ENCODE measurements at places on chromosomes 6 and 20.

GRCh38 chr6:25124216-25124715 is 154.9 kb upstream of the CARMIL1 start:
- H3K36me3 ChIP-seq = peaks cover 36% of the 10 kb centered on the region
- no peaks in the 10 kb centered on the region for H3K27me3 ChIP-seq
- DNase-seq = no peak
- no peak overlapping the region for H3K4me3 ChIP-seq
- no peak overlapping the region for H3K27ac ChIP-seq

GRCh38 chr6:52545406-52546119 is 31.3 kb downstream of the TRAM2 start:
- no peaks in the 10 kb centered on the region for H3K36me3 ChIP-seq
- H3K4me1 ChIP-seq = peaks cover 8% of the 10 kb centered on the region
- H3K4me3 ChIP-seq = no peak overlapping the region
- no peak overlapping the region for H3K27ac ChIP-seq
- no peak for DNase-seq
- no peaks in the 10 kb centered on the region for H3K27me3 ChIP-seq

- no peaks in the 10 kb centered on the region for H3K4me1 ChIP-seq
- no peak for DNase-seq
- peak overlapping the region; percentile 25 for H3K27ac ChIP-seq
These were observed 53.8 kb downstream of the NCOA6 start for GRCh38 chr20:34771680-34772081.

- H3K4me3 ChIP-seq = no peak overlapping the region
- no peaks in the 10 kb centered on the region for H3K36me3 ChIP-seq
- no peak overlapping the region for H3K27ac ChIP-seq
- no peaks in the 10 kb centered on the region for H3K27me3 ChIP-seq
These were observed 145.4 kb downstream of the PRKN start for GRCh38 chr6:162581988-162582780.

DNA sequence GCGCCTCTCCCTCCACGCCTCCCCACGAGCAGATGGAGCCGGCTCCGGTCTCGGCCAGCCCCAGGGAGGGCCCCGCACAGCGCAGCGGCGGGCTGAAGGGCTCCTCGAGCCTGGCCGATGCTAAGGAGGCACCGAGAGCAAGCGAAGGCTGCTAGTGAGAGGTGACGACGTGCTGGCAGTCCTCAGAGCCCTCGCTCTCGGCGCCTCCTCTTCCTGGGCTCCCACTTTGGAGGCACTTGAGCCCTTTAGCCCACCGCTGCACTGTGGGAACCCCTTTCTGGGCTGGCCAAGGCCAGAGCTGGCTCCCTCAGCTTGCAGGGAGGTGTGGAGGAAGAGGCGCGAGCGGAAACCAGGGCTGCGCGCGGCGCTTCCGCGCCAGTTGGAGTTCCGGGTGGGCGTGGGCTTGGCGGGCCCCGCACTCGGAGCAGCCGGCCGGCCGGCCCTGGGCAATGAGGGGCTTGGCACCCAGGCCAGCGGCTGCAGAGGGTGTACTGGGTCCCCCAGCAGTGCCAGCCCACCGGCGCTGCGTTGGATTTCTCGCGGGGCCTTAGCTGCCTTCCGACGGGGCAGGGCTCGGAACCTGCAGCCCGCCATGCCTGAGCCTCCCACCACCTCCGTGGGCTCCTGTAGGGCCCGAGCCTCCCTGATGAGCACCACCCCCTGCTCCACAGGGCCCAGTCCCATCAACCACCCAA is 2.5 kb upstream of the TMEM14C start:
- peak overlapping the region; percentile 57 for H3K27ac ChIP-seq
- peaks cover 39% of the 10 kb centered on the region for H3K4me1 ChIP-seq
- H3K4me3 ChIP-seq = peak overlapping the region; percentile 96
- DNase-seq = peak; percentile 60

- H3K4me3 ChIP-seq = no peak overlapping the region
- no peaks in the 10 kb centered on the region for H3K4me1 ChIP-seq
- no peaks in the 10 kb centered on the region for H3K36me3 ChIP-seq
- no peaks in the 10 kb centered on the region for H3K27me3 ChIP-seq
These were observed 114.3 kb downstream of the GJA1 start for GRCh38 chr6:121549736-121550135.

- H3K4me3 ChIP-seq = peak overlapping the region; percentile 90
- DNase-seq = peak; percentile 33
- H3K27ac ChIP-seq = no peak overlapping the region
These were observed 731 bp downstream of the TUBB2B start for GRCh38 chr6:3226481-3227362.

GRCh38 chr6:118869350-118869749 is 24.6 kb upstream of the ASF1A start:
- no peak for DNase-seq
- H3K27me3 ChIP-seq = no peaks in the 10 kb centered on the region
- H3K27ac ChIP-seq = no peak overlapping the region
- peaks cover 34% of the 10 kb centered on the region for H3K4me1 ChIP-seq
- no peak overlapping the region for H3K4me3 ChIP-seq

DNA sequence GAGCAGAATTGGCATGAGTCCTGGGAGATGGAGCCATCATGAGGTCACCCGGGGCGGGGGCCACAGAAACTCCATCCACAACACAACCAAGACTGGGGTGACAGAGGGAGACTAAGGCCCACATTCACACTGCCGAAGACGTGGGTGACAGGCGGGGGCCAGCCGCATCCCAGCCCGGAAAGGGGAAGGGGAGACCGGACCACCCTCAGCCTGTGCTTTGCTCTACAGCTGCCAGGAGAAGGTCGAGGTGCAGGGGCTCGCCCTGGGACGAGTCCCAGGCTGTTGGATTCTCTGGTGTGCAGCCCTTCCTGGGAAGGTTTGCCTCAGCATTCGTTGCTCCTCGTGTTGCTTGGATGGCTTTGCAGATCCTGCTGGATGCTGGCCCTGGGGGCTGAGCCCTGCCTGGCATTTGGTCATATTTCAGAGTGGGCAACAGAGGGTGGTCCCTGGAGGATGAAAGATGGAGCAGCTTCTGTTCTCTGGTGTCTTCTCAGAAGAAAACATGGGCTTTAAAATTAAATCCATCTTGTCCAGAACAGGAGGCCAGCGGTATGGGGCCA is 328.9 kb downstream of the TAF4 start:
- no peak overlapping the region for H3K4me3 ChIP-seq
- peak overlapping the region; percentile 26 for H3K27ac ChIP-seq
- H3K27me3 ChIP-seq = no peaks in the 10 kb centered on the region
- H3K36me3 ChIP-seq = no peaks in the 10 kb centered on the region

DNA sequence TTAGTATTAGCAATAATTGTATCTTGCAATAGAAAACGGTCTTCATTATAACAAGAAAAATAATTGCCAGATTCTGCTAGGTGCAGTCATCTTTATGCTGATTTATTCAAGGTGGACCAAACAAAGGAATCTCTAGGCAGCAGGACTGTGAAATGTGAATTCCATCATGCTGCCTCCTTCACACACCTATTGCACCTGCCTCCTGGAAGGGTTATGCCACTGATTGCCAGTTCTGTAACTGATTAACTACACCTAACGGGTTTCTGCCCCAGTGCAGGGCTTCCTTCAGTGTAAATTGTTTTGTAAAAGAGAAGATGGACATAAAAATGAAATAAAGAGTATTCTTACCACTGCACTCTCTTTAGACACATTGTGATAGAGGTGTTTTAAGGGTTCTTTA is 96.1 kb downstream of the FOXO3 start:
- no peak overlapping the region for H3K4me3 ChIP-seq
- DNase-seq = no peak
- H3K27me3 ChIP-seq = no peaks in the 10 kb centered on the region
- peaks cover 16% of the 10 kb centered on the region for H3K4me1 ChIP-seq

DNA sequence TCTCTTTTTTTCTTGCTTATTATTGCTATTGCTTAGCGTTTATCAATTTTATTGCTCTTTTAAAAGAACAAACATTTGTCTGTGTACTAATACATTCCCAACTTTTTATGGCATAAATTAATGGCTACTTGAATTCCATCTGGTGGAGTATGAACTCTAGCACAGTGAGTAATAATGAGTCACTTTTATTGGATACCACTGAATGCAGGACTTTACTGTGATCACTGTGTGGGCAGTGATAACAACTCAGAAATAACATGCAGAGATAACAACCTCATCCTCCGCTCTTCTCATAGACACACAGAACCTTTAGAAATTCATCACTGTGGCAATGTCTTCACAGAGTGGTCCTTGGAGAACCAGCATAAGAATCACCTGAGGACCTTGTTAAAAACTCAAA is 174.9 kb upstream of the PRND start:
- DNase-seq = no peak
- H3K4me3 ChIP-seq = no peak overlapping the region
- H3K27ac ChIP-seq = no peak overlapping the region
- no peaks in the 10 kb centered on the region for H3K4me1 ChIP-seq
- H3K27me3 ChIP-seq = peaks cover 51% of the 10 kb centered on the region

DNA sequence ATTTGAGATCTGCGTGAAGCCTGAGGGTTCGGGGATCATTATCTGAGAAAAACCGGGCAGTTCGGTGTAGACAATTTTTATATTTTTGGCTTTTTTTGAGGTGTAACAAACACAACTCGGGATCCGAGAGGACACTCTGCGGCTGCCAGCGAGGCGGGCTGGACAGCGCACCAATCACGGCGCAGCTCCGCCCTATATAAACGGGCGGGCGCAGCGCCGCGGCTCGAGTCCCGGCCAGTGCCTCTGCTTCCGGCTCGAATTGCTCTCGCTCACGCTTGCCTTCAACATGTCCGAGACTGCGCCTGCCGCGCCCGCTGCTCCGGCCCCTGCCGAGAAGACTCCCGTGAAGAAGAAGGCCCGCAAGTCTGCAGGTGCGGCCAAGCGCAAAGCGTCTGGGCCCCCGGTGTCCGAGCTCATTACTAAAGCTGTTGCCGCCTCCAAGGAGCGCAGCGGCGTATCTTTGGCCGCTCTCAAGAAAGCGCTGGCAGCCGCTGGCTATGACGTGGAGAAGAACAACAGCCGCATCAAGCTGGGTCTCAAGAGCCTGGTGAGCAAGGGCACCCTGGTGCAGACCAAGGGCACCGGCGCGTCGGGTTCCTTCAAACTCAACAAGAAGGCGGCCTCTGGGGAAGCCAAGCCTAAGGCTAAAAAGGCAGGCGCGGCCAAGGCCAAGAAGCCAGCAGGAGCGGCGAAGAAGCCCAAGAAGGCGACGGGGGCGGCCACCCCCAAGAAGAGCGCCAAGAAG is 69.0 kb downstream of the HFE start:
- peak; percentile 88 for DNase-seq
- peak overlapping the region; percentile 96 for H3K4me3 ChIP-seq
- H3K4me1 ChIP-seq = peaks cover 25% of the 10 kb centered on the region
- H3K27me3 ChIP-seq = no peaks in the 10 kb centered on the region
- peak overlapping the region; percentile 95 for H3K27ac ChIP-seq
- no peaks in the 10 kb centered on the region for H3K36me3 ChIP-seq

DNA sequence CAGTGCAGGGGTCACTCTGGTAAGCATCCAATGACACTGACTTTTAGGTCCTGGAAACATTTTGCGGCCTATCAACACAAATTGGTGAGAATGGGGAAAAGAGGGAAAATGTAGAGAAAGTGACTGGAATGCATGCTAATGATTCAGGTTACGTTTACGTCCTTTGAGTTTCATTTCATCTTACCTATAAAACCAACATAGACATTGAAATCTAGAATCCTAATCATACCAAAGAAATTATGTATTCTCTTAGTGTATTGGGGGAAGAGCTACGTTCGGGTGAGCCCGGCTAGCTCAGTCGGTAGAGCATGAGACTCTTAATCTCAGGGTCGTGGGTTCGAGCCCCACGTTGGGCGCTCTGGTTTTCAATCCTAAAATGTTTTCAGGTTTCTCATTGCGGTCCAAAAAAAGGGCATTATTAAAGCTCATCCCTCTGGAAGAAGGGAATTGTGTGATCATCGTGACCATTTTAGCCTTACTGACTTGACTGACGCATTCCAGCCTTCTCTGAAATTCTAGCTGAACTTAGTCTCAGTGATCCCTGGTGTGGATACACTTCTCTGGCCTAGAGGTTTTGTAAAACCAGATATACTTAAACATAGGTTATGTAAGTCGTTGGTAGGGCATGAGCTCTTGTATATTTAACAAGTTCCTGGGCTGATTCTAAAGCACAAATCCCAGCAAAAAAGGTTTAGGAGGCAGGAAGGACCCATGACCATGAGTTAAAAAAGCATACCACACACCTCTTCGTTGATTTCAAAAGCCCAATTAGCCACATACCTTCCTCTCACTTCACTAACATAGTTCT is 18.3 kb downstream of the HMGN4 start:
- no peaks in the 10 kb centered on the region for H3K36me3 ChIP-seq
- no peak for DNase-seq
- H3K4me1 ChIP-seq = peaks cover 10% of the 10 kb centered on the region
- no peaks in the 10 kb centered on the region for H3K27me3 ChIP-seq
- H3K27ac ChIP-seq = peak overlapping the region; percentile 79

DNA sequence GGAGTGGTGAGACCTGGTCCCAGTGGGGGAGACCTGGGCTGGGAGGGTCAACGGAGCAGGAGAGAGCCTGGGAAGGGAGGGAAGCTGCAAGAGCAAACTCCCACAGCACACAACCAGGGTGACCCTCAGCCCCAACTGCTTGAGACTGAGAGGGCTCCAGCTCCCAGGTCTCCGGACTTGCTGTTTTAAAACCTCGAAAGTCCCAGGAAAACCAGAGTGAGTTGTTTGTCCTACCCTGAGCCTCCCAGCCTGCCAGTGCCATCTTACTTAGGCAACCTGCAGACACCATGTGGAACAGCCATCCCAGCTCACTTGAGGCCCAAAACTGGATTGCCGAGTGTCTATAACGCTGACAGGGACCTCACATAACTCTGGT is 4.8 kb upstream of the NTSR1 start:
- H3K36me3 ChIP-seq = no peaks in the 10 kb centered on the region
- peaks cover 36% of the 10 kb centered on the region for H3K27me3 ChIP-seq
- H3K27ac ChIP-seq = no peak overlapping the region
- no peaks in the 10 kb centered on the region for H3K4me1 ChIP-seq
- H3K4me3 ChIP-seq = no peak overlapping the region

DNA sequence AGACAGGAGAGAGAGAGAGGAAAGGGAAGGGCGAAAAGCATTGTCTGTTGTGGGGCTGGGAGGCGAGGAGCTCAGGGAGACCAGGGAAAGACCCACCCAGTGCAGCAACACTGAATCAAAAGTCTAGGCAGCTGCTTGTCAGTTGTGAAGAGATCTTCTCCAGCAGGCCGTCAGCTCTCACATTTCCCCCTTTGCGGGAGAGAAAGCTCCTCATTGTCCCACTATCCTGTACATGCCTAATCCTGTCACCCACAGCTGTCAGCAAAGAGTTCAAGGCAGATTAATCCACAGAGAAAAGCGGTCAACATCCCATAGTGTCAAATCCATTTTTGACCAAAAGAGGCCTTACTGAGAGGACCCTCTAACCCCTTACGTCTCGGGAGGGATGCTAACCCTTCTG is 27.3 kb downstream of the RNF182 start:
- peaks cover 9% of the 10 kb centered on the region for H3K36me3 ChIP-seq
- H3K4me1 ChIP-seq = no peaks in the 10 kb centered on the region
- no peak for DNase-seq
- no peak overlapping the region for H3K4me3 ChIP-seq
- peaks cover 28% of the 10 kb centered on the region for H3K27me3 ChIP-seq
- H3K27ac ChIP-seq = no peak overlapping the region

GRCh38 chr6:72911463-72912155 is 289.7 kb downstream of the KCNQ5 start:
- H3K4me1 ChIP-seq = peaks cover 34% of the 10 kb centered on the region
- H3K27me3 ChIP-seq = no peaks in the 10 kb centered on the region
- DNase-seq = no peak
- no peak overlapping the region for H3K4me3 ChIP-seq

- DNase-seq = no peak
- H3K27ac ChIP-seq = no peak overlapping the region
- peaks cover 25% of the 10 kb centered on the region for H3K27me3 ChIP-seq
- H3K4me1 ChIP-seq = peaks cover 6% of the 10 kb centered on the region
These were observed 11.0 kb downstream of the SMOC2 start for GRCh38 chr6:168451805-168452517.
